CD4-positive, alpha-beta T cell (primary cell): ENCODE measurements at places on chromosomes 16 and 17.

DNA sequence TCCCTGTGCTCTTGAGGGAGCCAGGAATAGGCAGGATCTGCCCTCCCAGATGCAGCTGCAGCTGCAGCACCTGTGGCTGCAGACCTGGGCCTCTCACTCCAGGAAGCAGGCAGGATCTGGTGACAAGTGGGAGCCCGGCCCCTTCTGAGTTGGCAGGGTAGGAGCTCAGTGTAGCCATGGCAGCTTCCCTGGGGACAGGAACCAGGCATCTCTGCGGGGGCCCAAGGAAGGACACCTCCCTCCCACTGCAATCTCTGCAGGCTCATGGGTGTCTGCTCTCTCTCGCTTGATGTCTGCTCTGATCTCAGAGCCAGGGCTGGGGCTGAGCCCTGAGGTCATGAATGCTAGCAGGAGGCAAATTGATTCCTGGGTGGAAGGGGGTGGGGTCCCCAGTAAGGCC, 592.5 kb upstream of the CA10 start:
- H3K4me1 ChIP-seq: no peaks in the 10 kb centered on the region
- H3K27ac ChIP-seq: no peak overlapping the region
- H3K4me3 ChIP-seq: no peak overlapping the region
- H3K27me3 ChIP-seq: no peaks in the 10 kb centered on the region

DNA sequence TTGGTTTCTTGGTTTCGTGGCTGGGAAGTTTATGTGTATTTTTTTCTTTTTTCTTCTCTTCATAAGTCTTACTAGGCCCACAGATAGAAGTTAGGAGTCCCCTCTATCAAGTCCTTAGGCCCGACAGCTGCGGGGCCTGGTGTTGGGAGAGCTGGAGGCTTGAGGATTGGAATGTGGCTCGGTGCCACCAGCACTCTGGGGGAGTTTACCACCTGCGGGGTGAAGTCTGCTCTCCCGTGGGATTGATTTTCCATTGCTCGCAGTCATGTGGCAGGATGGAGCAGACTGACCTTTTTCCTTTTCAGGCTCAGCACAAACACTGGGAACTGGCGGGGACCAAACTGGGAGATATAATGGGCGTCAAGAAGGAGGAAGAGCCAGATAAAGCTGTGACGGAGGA, 7.5 kb downstream of the DHX38 start:
- peaks cover 98% of the 10 kb centered on the region for H3K36me3 ChIP-seq
- H3K27me3 ChIP-seq: no peaks in the 10 kb centered on the region
- H3K4me1 ChIP-seq: no peaks in the 10 kb centered on the region
- no peak for DNase-seq
- H3K4me3 ChIP-seq: no peak overlapping the region
- no peak overlapping the region for H3K27ac ChIP-seq

DNA sequence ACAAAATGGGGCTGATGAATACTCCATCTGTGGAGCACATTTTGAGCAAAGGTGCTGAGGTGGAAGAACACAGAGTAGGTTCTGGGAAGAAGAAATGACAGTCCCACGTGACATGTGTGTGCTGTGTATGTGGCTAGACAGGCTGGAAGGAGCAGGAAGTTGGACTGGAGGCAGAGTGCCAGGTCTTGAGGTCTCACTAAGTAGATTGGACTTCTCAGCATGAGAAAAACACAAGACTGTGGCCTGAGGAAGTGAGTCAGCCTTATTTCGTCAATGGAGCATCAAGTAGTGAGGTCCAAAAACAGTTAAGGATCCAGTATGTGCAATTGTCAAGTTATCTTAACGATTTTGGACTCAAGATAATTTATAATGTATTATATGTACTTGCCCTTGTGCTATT, 736.5 kb downstream of the KCNJ2 start:
- H3K4me1 ChIP-seq: no peaks in the 10 kb centered on the region
- H3K27ac ChIP-seq: no peak overlapping the region
- DNase-seq: no peak
- no peaks in the 10 kb centered on the region for H3K36me3 ChIP-seq
- no peak overlapping the region for H3K4me3 ChIP-seq
- no peaks in the 10 kb centered on the region for H3K27me3 ChIP-seq

- DNase-seq: no peak
- H3K27me3 ChIP-seq: peaks cover 7% of the 10 kb centered on the region
- no peak overlapping the region for H3K27ac ChIP-seq
- H3K36me3 ChIP-seq: no peaks in the 10 kb centered on the region
- no peak overlapping the region for H3K4me3 ChIP-seq
- no peaks in the 10 kb centered on the region for H3K4me1 ChIP-seq
Observed at GRCh38 chr17:10394201-10394887, 21.5 kb upstream of the MYH13 start.

DNA sequence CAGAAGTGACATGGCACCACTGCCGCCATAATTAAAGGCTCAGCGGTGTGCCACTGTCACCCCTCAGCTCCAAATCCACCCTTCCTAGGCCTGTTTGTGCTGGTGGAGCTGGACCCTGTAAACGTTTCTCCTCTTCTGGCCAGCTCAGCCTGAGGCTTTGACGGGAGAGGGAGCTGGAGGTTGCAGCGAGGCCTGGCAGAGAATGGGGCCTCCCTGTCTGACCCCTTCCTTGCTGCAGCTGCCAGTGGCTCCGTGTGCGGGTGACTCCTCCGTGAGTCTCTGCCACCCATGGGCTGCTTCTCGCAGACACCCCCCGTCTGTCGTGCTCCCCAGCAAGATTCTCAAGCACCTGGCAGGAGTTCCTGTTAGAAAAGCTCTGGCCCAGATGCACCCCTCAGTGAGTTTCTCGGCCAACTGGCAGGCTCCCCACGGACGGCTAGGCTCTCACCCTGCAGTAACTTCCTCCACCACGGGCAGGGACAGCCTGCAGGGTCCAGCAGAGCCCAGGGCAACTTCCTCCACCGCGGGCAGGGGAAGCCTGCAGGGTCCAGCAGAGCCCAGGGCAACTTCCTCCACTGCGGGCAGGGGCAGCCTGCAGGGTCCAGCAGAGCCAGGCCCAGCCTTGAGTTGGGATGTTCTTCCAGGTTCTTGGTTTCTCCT, 4.7 kb upstream of the CHMP6 start:
- peaks cover 7% of the 10 kb centered on the region for H3K27me3 ChIP-seq
- no peak overlapping the region for H3K4me3 ChIP-seq
- H3K27ac ChIP-seq: no peak overlapping the region
- no peak for DNase-seq
- no peaks in the 10 kb centered on the region for H3K36me3 ChIP-seq

GRCh38 chr17:62653826-62654761, 26.6 kb downstream of the MRC2 start:
- DNase-seq: no peak
- no peaks in the 10 kb centered on the region for H3K36me3 ChIP-seq
- H3K4me1 ChIP-seq: peaks cover 21% of the 10 kb centered on the region
- H3K27me3 ChIP-seq: no peaks in the 10 kb centered on the region

DNA sequence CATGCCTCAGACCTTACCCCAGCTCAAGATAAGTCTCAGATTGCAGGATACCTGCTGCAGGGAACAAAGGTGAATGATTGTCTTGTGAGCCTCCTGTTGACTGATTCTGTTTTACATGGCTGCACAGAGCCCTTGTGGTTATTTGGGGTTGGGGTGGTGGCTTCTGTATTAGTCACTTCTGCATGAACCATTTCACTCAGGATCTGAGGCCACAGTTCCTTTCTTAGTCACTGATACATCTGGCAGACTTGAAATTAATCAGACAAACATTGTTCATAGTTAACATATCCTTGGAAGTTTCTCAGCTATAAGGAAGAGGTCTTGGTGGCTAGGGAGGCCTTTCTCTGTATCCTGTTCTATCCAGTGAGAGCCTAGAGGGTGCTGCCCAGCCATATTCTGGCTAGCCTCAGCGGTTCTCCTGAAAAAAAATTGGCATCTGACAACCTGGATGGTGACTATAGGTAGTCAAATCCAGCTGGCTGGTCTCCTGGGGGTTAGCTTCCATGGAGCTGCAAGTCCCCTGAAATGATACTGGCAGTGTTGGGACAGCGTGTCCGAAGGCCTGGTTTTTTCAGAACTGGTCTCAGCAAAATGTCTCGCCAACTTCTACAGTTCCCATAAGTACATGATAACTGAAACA, 8.4 kb upstream of the PLK1 start:
- peaks cover 52% of the 10 kb centered on the region for H3K36me3 ChIP-seq
- H3K4me1 ChIP-seq: no peaks in the 10 kb centered on the region
- no peak for DNase-seq
- no peaks in the 10 kb centered on the region for H3K27me3 ChIP-seq
- no peak overlapping the region for H3K27ac ChIP-seq

- no peak for DNase-seq
- H3K4me1 ChIP-seq: no peaks in the 10 kb centered on the region
- H3K4me3 ChIP-seq: no peak overlapping the region
- H3K36me3 ChIP-seq: no peaks in the 10 kb centered on the region
- no peaks in the 10 kb centered on the region for H3K27me3 ChIP-seq
Observed at GRCh38 chr17:73423159-73423715, 111.4 kb upstream of the CDC42EP4 start.

DNA sequence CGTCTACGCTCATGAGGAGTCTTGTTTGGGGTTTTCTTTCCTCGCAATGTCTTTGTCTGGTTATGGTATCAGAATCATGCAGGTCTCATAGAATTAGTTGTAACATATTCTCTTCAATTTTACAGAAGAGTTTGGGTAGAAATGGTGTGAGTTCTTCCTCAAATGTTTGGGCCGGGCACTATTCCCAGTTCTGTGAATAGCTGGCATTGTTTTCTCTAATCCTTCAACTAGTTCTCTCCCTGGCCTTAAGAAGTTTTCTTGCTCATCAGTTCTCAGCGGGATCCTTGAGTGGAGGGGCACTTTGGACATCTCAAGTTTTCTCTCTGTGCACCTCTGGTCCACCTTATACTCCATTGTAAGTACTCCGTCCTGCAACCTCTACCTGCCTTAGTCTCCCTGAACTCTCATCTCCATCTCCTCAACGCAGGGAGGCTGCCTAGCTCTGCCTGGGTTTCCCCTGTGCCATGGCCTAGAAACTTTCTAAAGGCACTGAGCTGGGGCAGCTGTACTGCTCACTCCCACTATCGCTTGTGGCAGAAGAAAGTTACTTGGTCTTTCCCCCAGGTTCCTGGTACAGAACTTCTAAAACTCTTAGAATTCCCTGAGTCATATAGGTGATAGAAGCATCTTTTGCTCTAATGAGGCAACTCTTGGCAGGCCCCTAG, 16.9 kb downstream of the NSMCE1 start:
- peaks cover 19% of the 10 kb centered on the region for H3K36me3 ChIP-seq
- H3K27ac ChIP-seq: no peak overlapping the region
- DNase-seq: no peak
- peaks cover 27% of the 10 kb centered on the region for H3K4me1 ChIP-seq
